ENCODE measurements at places on chromosomes 2 and 18.

DNA sequence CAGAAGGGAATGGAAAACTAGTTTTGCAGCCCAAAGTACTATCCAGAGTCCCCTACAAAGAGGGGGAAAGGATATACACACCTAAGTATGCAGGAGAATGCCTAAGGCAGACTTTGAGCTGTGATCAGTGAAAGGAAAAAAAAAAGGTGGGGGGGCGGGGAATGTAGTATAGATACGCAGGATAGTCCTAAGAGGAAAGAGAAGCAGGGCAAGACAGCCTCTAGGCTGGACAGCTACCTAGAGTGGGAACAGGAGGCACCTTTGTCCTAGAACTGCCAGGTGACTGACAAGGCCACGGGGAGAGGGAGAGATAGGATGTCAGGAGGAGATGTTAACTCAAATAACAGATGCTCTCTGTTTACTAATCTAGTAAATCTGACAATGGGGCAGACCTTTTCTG is 6.0 kb downstream of the REEP1 start:
- DNase-seq = no peak

GRCh38 chr18:23114911-23115310 is 20.4 kb upstream of the CABLES1 start:
- no peak for DNase-seq

DNA sequence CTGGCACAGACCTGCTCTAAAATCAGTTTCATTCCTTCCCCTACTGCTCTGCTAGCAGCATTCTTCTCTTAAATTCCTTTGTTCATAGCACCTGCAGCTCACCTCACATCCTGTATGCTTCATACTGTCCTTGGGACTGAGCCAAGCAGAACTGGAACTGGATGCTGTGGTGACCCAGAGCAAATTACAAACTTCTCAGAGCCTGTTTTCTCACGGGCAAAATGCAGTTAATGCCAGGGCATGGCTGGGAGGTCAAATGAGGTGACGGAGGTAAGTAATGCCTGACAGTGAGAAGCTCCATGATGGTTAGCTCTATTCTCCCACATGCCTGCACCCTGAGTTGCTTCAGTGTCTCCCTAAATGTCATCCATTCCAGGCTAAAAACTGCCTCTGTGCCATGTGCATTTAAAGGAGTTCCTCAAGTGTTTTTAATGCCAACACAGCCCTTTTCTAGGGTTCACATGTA is 29.7 kb downstream of the C2orf42 start:
- peak; percentile 10 for DNase-seq

DNA sequence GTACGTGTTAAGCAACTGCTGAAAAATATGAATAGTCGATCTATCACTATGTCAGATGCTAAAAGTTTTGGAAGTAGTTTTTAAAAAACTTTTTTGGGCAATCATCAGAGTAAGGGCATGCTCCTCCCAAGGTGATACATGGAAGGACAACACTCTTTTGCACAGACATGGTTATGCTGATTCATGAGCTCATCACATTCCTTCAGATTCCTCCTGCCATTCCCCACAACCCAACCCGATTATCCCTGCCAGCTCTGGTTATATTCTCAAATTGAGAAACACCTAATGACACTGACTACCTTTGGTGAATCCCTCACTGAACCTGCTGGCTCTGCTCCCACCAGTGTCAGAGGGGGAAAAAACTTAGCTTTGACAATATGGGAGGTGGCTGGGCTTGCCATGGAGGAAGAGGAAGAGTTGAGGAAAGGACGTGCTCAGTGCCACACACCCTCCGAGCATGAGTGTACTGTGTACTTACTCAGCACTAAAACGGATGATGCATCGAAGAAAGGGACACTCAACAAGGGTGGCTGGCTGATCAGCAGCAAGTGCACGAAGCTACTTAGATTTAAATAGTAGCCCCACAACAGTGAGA is 83.9 kb upstream of the RNU4ATAC start:
- no peak for DNase-seq

DNA sequence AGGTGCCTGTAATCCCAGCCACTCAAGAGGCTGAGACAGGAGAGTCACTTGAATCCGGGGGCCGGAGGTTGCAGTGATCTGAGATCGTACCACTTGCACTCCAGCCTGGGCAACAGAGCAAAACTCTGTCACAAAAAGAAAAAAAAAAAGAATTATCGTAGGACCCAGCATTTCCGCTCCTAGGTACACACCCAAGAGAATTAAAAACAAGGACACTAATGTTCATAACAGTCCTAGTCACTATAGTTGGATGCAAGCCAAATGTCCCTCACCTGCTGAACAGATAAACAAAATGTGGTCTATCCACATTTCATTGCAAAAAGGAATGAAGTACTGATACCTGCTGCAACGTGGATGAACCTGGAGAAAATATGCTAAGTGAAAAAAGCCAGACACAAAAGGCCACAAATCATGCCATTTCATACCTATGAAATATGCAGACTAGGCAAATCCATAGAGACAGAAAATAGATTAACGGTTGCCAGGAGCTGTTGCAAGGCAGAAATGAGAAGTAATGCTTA is 21.2 kb downstream of the ADRA2B start:
- no peak for DNase-seq

GRCh38 chr2:40096360-40096759 is 317.3 kb upstream of the THUMPD2 start:
- DNase-seq = no peak

DNA sequence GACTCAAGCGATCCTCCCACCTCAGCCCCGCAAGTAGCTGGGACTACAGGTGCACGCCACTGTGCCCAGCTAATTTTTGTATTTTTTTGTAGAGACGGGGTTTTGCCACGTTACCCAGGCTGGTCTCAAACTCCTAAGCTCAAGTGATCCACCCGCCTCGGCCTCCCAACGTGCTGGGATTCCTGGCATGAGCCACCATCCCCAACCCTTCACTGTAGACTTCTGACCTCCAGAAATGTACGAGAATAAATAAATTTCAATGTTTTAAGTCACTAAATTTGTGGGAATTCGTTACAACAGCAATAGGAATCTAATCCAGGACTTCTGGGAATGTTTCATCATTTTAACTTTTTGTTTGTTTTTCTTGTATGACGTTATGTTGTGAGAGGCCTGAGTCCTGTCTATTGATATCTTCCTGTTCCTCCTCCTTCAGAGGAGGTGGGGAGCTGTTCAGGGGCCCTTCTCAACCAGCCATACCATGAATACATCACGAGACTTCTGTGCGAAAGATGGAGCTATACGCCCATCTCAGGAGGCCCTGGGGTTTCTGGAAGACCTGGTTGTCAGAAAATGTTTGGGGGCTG is 40.0 kb downstream of the TEX44 start:
- DNase-seq = no peak

DNA sequence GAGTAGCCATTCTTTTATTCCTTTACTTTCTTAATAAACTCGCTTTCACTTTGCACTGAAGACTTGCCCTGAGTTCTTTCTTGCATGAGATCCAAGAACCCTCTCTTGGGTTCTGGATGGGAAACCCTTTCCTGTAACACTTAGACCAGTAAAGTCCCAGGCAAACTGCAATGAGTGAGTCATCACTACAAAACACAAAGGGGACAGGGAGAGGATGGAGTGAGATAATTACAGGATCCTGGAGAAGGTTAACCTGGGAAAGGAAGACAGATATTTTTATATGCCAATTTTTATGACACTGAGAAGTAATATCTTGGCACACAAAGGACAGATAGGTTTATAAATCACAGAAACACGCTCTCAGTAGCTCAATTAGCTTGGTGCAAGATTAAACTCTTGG is 48.7 kb downstream of the EHD3 start:
- DNase-seq = no peak

- DNase-seq = no peak
Observed at GRCh38 chr2:143719406-143719805, 590.2 kb downstream of the ARHGAP15 start.

DNA sequence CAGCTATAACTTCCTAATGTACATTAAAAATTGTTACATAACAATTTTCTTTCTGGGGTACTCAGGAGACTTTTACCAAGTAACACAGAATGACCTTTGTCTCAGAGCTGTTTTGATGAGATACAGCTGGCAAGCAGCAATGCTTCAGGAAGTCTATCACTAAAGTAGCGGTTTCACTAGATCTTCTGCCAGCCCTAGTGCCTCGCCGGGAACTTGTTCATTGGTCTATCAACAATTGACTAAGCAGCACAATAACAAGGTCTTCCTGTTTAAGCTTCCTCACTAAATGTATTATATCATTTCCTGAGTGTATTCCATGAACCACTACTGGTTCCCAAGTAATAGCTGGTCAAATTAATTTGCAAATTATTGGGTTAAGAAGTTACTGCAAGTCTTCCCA is 69.2 kb downstream of the TRIP12 start:
- DNase-seq = peak; percentile 12

GRCh38 chr2:144642131-144642530 is 122.2 kb upstream of the ZEB2 start:
- DNase-seq = no peak

DNA sequence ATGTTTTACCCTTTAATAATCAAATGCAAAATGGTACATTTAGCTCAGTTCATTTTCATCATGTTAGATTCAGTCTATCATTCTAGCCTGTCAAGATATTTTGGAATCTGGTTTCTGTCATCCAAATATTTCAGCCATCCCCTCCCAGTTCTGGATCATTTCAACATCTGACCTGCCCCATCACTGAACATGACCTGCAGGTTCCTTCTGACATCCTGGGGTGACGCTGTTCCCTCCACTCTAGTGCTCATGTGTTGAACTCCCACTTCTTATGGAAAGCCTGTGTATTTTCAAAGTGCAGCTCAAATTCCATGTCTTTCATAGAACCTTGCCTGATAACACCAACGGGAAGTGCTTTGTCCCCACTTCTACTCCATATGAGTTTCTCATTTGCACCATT is 320.0 kb upstream of the TNP1 start:
- no peak for DNase-seq

DNA sequence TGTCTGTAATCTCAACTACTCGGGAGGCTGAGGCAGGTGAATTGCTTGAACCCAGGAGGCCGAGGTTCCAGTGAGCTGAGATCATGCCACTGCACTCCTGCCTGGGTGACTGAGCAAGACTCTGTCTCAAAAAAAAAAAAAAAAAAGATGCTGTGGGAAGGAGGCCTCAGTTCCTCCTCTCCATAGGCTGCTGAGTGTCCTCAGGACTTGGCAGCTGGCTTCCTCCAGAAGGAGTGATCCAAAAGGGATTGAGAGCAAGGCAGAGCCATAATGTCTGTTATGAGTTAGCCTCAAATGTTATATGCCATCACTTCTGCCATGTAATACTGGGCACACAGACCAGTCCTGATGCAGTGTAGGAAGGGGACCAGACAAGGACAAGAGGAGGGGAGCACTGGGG is 6.6 kb upstream of the NPC1 start:
- no peak for DNase-seq

GRCh38 chr2:112958428-112959108 is 19.2 kb upstream of the IL36G start:
- DNase-seq = peak; percentile 58

DNA sequence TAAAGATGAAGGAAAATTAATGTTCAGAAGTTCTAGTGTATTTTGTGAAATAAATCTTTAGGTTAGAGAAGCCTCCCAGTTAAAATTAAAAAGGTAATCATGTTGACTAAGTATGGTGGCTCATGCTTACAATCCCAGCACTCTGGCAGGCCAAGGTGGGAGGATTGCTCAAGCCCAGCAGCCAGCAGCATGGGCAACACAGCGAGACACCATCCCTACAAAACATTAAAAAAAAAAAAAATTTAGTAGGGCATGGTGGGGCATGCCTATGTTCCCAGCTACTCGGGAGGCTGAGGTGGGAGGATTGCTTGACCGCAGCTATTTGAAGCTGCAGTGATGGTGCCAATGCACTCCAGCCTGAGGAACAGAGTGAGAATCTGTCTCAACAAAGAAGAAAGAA is 17.9 kb downstream of the XPO1 start:
- no peak for DNase-seq

GRCh38 chr2:218894151-218894879 is 13.7 kb downstream of the WNT10A start:
- no peak for DNase-seq

GRCh38 chr2:26997394-26997793 is 27.0 kb downstream of the MAPRE3 start:
- no peak for DNase-seq

DNA sequence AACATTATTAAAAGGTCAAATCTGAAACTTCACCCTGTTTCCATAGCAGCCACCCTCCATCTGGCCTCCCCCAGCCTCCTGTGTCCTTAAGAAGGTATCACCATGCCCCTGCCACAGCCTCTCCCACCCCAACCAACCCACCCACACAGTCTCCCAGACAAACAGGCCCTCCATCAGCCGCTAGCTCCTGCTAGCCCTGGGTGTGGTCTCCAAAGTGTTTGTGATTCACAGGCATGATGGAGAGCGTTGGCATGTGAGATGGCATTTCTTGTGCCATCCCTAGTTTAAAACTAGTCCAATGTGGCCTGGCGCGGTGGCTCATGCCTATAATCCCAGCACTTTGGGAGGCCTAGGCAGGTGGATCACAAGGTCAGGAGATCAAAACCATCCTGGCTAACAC is 44.9 kb upstream of the GPR45 start:
- DNase-seq = no peak

- no peak for DNase-seq
Observed at GRCh38 chr2:241485172-241485911, 23.0 kb downstream of the STK25 start.

GRCh38 chr2:240143801-240144648 is 3.6 kb upstream of the OTOS start:
- DNase-seq = peak; percentile 87

GRCh38 chr18:62588217-62588616 is 65.4 kb downstream of the ZCCHC2 start:
- no peak for DNase-seq

DNA sequence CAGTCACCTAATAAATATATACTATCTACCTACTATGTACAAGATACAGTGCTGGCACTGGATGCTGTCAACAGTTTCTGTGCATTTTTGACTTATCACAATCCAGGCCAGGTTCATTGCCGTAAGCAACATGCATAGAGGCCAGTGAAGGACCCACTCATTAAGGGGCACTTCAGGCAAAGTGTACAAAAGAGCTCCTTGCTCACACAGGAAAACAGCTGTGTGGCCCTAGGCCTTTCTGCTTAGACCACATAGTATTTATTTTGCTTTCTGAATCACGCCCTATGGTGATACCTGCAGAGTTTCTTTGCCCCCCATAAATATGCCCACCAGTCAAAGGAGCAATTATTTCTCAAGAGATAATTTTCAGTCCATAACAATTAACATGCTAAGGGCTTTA is 39.6 kb upstream of the STAT4 start:
- DNase-seq = no peak

DNA sequence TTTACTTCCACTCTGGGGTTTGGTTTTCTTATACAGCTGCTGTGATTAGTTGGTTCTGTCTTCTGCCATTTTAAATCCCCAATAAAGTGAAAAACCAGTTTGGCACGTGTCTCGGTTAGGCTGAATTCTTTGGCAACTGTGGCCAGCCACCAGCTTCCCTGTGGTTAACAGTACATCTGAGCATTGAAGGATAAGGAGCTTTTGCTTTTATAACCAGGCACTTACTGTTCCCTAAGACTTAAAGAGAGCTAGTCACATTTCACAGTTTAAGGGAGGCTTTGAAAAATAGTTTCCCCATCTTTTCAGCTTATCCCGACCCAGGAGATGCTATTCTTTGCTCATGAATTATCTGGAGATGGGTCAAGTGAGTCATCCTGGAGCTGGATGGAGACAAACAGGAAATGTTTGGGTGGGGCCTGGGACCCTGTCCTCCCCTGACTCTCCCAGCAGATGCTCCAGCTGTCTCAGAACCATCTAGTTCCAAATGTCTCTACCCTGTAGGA is 57.3 kb upstream of the EML6 start:
- no peak for DNase-seq

Measured in naive thymus-derived CD8-positive, alpha-beta T cell (primary cell).